ENCODE measurements at places on chromosomes 2 and 18.
A peak's percentile ranks its signal among the peaks of the same experiment; 100 is the strongest.

GRCh38 chr2:9199716-9200632 is 6.6 kb upstream of the ASAP2 start:
- DNase-seq, result no peak

- no peak for DNase-seq
These were observed 45.5 kb upstream of the SCN7A start for GRCh38 chr2:166539340-166540162.

- DNase-seq, result no peak
These were observed 593 bp upstream of the ACTR2 start for GRCh38 chr2:65227020-65227455.

DNA sequence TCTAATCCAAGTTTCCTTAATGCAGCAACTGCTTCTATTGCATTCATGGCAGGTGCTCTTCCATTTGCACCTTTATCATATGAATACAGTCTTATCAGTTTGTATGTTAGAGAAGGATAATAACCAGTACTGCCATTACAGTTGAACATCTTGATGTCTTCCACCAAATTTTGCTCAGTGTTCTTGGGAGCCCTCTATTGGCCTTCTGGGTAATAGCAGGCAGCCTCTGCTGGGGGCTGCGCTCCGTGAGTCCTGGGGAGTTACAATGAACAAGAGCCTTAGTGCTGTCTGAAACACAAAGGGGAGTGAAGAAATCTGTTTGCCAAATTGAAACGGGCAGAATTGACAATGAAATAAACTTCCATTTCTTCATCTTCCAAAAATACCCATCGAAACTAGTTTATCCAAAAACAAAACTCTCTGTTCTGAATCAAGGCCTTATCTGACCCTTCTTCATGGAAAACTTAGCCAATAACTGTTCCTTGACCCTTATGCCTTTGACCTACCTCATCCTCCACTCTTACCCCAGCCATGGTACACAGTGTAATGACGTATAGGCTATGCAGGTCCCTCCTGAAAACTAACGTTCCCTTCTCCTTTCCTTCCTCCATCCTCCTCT is 79.9 kb downstream of the ALK start:
- peak; percentile 4 for DNase-seq

- DNase-seq, result no peak
These were observed 83.4 kb upstream of the MAPRE2 start for GRCh38 chr18:34957864-34958259.

- no peak for DNase-seq
These were observed 291.4 kb downstream of the DYSF start for GRCh38 chr2:71744781-71745180.

GRCh38 chr2:150126143-150126740 is 361.2 kb downstream of the RND3 start:
- DNase-seq, result no peak
